ENCODE measurements at places on chromosomes 5 and 9.

- no peak for DNase-seq
Measured at GRCh38 chr9:31486630-31487029, 897.8 kb upstream of the ACO1 start.

GRCh38 chr9:113644321-113644720, 180.8 kb downstream of the RGS3 start:
- DNase-seq = no peak

- DNase-seq = no peak
Measured at GRCh38 chr5:73780302-73781080, 154.5 kb downstream of the ARHGEF28 start.

- no peak for DNase-seq
Measured at GRCh38 chr5:175711472-175712312, 53.8 kb downstream of the HRH2 start.

GRCh38 chr5:123928401-123928800, 416.4 kb downstream of the CSNK1G3 start:
- no peak for DNase-seq

DNA sequence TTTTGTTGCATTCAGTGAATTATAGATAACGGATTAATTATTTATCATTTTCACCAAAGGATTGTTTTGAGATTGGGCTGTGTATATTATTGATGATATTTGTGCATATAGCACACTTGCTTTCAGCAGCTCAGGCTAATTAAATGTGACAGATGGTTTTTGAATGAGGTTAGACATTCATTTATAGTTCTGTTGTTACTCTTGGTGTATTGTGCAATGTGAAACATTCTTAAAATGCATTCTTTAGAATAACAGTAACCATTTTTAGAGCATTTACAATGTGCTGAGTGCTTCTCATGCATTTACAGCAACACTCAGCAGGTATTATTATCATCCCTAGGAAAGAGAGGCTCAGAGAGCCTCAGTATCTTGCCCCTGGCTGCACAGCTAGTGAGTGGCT, 23.8 kb downstream of the NANS start:
- DNase-seq = no peak

DNA sequence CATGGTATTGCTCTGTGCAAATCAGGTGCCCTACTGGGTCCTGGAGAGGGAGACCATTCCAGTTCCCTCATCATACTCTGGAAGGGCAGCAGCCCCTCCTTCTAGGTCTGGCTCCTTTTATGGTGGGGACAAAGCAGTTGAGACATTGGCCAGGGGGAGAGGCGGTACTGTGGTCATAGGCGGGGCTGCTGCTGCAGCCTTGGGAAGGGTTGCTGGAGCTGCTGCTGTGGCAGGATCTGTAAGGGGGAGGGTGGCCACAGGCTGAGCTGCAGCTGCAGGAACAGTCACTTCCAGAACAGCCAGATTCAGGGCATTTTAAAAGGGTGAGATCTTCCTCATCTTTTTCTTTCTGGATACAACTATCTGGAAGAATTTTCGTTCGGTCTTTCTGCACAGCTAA, 233.0 kb upstream of the SGCD start:
- no peak for DNase-seq

DNA sequence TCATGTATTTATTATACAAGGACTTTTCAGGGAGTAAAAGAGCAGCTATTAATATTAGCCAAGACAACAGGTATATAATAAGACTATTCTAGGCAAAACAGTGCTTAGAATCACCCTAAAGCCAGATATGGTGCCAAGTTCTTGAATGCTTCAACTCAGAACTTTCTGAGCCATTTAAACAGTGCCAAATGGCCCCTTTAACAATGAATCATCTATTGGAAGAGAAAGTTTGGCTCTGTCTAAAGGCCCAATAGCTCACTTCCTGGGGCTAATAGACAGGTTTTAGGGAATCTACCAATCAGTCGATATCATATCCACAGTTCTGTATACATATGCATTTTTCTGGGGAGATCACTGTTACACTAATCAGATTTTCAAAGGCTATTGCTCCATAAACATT, 42.9 kb downstream of the ZNF474 start:
- no peak for DNase-seq

DNA sequence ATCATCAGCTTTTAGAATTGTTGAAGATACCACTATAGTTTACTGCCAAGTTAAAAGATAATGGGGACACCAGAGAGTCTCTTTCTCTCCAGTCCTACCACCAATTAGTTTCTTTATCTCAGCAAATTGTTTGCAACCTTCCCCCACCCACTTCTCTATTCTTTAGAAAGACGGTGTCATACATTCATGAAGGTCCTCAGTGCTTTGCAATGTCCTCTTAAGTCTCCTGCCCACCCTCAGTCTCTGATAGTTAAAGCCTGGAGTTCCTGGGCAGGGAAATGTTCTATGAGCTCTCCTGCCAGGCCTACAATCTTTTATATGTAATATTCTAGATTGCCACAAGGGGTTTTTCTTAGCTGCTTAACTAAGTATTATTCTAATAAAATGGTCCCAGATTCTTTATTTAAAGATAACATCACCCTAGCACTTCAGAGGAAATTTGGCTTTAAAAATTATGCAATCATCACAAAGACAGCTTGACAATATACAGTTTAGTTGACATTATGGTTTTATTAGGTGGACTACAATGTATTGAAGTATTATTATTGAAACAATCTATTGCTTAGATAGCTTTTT, 509.2 kb downstream of the CSNK1G3 start:
- no peak for DNase-seq

- DNase-seq = no peak
Measured at GRCh38 chr5:67773411-67774266, 441.9 kb upstream of the PIK3R1 start.

- no peak for DNase-seq
Measured at GRCh38 chr5:112238473-112238872, 180.6 kb downstream of the EPB41L4A start.
